ENCODE measurements at places on chromosomes 2 and 18.

DNA sequence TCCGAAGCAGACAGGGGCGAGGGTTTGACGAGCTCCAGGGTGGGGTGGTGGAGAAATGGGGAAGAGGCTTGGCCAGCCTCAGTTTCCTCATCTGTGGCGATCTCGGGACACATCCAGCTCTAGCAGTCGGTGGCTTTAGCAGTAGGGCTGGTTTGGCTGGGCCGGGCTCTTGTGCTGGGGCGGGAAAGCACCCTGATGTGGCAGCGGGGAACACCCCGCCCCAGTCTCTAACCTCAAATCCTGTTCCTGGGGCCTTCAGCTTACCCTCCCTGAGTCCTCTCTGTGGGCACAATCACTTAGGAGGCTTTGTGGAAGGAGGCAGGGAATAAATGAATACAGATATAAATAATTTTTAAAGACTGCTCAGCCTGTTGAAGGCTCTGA, 26.5 kb upstream of the MCFD2 start:
- DNase-seq, result no peak

DNA sequence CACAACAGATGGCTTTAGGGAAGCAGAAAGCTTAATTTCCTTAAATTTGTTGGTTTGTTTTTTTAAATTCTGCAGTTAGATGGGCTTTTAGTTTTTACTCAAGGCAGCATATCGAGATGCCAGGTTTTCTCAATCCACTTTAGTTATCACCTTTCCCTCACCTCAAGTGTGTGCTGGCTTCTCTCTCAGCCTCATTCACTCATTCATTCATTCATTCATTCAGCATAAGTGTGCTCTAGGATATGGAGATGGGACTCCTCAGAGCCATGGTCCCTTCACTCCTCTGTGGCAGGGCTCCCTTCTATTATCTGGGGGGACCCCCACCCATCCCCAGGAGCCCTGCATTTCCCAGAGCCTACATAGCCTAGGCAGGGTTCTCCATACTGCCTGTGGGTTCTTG, 19.0 kb downstream of the VIL1 start:
- no peak for DNase-seq

- no peak for DNase-seq
Measured at GRCh38 chr2:237427769-237428506, 14.0 kb upstream of the COL6A3 start.

DNA sequence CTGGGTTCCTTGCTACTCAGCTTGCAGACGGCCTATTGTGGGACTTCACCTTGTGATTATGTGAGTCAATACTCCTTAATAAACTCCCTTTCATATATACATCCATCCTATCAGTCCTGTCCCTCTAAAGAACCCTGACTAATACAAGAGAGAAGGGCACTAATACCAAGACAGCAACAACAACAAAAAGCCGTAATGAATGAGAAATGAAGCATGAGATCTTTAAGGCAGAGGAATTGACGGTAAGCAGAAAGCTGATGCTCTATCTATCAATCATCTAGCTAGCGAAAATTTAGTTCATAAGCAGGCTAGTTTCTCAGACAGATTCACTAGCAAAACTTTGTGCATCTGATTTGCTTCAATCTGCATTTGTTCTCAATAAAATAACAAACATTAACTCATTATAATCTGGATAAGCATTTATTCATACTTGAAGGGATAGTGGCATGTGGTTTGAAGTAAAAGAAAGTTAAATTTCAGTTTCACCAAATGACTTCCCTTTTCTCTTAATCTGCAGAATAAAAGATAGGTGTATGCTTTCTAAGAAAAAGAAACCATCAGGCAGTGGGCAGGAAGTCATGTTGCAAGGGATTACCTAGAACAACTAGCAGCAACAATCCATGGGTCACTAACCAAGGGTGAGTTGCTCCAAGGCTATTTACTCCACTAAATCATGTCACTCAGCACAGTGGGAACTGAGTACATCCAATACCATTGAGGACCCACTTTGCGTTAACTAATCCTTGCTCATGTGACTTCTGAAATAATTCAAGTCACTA, 376.5 kb downstream of the TMEM182 start:
- no peak for DNase-seq

- no peak for DNase-seq
Measured at GRCh38 chr2:152657043-152657442, 60.2 kb downstream of the PRPF40A start.

- no peak for DNase-seq
Measured at GRCh38 chr18:44452346-44452745, 228.3 kb upstream of the SETBP1 start.

DNA sequence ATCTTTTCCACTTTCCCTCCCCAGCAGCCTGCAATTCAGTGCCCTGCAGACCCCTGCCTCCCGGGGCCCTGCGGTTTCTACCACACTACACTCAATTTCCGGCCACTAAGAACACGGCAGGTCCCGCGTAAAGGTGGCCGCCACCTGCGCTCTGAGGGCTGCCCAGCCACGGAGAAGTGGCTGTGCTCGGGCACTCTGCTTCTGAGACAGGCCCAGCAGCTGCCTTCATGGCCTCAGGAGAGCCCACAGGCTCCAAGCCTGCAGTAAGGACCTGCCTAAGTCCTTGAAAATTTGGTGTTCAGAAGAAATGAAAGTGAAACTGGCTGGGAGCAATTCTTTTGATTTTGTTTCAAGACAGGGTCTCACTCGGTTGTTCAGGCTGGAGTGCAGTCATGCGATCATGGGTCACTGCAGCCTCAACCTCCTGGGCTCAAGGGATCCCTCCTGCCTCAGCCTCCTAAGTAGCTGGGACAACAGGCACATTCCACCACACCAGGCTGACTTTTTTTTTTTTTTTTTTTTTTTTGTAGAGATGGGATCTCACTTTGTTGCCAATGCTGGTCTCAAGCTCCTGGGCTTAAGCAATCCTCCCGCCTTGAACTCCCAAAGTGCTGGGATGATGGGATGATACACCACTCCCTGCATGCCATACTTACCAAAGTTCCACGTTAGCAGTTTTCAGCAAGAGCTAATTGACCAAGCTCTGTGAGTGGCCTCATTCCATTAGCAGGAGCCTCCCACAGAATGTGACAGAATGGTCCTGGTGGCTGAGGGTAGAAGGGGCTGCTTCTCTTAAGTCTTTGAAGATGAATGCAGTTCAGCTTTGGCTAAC, 14.6 kb upstream of the ALPP start:
- DNase-seq, result no peak

DNA sequence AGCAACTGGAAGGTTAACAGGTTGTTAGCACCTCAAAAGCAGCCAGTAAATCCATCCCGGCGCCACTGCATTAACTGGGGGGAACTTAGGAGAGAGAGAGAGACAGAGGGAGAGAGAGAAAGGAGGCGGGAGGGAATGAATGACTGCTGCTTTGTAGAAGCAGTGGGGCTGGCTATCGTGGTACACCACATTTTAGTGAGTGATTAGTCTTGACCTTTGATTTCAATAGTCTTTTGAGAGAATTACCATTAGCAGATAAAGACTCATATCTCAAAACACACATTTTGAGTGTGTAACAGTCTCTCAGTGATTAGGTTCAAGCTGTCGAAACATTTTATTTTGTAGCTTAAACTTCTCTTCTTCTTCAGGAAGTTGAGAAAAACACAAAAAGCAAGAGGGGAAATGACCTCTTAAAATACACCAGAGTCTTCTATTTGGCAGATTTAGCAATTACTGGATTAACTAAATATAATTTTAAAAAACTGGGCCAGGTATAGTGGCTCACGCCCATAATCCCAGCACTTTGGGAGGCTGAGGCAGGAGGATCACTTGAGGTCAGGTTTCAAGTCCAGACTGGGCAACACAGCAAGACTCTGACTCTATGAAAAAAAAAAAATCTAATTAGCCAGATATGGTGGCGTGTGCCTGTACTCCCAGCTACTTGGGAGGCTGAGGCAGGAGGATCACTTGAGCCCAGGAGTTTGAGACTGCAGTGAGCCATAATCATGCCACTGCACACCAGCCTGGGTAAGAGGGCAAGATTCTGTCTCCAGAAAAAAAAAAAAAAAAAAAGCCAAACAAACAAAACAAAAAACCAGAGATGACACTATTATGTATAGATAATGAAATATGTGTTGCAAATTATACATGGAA, 22.0 kb upstream of the PNO1 start:
- no peak for DNase-seq

GRCh38 chr2:69889302-69889701, 4.5 kb upstream of the SNRNP27 start:
- no peak for DNase-seq

DNA sequence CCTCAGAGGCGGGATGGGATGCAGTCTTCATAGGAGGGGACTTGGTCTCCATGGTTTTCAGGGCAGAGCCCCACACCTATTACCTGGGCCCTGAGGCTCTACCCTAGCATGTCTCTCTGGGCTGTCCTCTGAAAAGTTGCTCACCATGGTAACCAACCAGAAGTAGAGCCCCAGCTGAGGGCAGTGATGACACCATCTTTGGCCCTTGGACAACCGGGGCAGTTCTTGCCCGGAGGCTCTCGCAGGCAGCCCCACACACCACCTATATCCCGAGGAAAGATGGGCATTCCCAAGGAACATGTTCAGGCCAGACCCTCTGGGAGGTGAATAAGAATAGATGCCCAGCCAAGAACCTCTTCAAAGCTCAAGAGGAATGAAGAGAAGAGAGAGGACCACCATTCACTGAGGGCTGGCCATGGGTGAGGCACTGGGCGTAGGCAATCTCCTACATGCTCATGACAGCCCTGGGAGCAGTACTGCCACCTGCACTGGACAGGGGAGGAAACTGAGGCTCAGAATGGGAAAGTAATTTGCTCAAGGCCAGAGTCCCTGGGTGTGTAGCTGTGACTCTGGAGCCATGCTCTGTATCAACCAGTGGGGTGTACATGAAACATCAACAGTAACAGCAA, 72.5 kb downstream of the HS1BP3 start:
- DNase-seq, result no peak

GRCh38 chr18:77098029-77098428, 34.6 kb downstream of the MBP start:
- no peak for DNase-seq

DNA sequence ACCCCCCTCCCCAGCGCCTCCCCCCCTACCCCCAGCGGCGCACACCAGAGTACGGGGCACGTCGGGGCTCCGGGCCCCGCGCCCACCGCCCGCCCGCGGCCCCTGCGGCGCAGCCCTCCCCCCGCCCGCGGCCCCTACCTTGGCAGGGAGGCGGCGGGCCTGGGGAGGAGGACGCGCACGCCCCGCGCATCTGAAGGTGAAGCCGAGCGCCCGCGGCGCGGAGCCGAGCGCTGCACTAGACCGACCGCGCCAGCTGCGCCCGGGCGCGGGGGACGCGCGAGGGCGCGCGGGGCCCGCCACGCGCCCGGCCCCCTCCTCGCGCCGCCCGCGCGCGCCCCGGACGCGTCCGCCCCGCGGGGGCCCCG, at the start of gene ZNF516:
Gene ZNF516, minus strand, starts transcription at position 237 of the 365 bp plus-strand sequence. CDS start 52,188 bp downstream, outside the sequence.
- DNase-seq, result no peak

- DNase-seq, result no peak
Measured at GRCh38 chr18:59686260-59686659, 11.0 kb downstream of the CCBE1 start.

- DNase-seq, result no peak
Measured at GRCh38 chr2:63814114-63814513, 27.6 kb upstream of the UGP2 start.
